Effector memory CD8-positive, alpha-beta T cell (primary cell): ENCODE measurements at places on chromosomes 16 and 17.

DNA sequence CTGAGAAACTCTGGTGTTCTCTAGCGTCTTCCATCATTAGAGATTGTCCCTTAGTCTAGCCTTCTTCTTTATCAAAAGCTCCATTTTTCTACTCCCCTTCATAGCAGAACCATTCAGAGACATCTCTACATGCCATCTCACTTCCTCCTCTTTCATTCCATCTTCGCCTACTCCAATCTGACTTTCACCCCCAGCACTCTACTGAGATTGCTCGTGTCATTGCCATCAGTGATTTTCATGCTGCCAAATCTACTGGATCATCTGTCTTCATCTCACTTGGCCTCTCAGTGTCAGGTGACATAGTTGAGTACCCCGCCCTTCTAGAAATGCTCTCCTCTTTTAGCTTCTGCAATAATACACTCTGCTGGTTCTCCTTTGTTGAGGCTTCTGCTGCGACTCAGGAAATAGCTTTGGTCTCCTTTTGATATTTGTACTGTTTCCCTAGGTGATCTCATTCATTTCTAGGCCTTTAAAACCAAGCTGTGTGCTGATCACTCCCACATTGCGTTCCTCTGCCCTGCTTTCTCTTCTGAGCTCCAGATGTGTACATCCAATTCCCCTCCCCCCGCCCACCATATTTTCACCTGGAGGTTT, 119.1 kb downstream of the FTO start:
- peak; percentile 10 for DNase-seq

GRCh38 chr16:48276102-48276501, 28.8 kb upstream of the ABCC11 start:
- DNase-seq, result no peak

GRCh38 chr16:80931801-80932707, 74.6 kb downstream of the CMC2 start:
- DNase-seq, result peak; percentile 3

DNA sequence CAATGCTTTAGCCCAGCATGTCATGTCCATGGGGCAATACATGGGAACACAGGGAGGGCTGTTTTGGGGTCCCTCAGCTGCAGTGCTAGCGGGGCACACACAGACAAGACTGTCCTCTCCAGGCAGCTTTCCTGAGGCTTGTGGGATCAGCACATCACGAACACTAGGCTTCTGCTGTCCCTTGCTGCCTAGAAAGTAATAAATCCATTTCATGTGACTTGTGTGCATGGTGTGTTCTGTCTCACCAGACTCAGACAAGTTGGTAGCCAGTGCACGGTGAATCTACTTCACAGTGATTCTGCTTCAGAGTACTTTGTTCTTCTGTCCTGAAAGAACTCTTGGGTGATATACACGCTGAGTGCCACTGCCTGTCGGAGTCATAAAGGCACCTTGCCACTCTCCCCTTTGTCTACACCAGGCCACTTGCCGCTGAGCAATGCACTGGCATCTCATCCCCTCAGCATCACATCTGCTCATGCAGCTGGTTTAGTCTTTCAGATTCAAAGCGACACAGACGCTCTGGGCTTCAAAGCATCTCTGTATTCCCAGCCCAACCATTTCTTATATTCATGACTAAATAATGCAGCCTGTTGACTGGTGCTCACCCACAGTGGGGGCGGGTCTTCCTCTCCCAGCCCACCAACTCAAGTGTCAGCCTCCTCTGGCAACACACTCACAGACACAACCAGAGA, 95.2 kb upstream of the COX10 start:
- DNase-seq, result no peak

DNA sequence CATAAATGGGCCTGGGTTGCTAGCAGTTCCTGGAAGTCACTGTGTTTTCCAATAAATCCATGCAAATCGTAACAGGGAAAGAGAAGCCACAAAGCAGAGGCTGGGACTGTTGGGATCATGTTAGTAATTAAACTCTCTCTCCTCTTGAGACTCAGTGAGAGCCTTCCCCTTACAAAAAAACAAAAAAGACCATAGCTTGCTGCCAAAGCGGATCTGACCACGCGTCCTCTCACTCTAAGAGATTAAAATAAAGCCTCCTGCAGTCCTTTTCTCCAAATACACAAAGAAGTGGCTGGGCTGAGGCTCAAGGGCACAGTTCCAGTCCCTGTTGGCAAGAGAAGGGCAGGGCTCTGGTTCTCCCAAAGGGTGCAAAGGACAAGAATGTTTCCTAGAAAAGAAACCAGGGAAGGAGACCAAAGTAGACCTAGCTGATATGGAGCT, 38.5 kb downstream of the PIGL start:
- DNase-seq, result no peak

DNA sequence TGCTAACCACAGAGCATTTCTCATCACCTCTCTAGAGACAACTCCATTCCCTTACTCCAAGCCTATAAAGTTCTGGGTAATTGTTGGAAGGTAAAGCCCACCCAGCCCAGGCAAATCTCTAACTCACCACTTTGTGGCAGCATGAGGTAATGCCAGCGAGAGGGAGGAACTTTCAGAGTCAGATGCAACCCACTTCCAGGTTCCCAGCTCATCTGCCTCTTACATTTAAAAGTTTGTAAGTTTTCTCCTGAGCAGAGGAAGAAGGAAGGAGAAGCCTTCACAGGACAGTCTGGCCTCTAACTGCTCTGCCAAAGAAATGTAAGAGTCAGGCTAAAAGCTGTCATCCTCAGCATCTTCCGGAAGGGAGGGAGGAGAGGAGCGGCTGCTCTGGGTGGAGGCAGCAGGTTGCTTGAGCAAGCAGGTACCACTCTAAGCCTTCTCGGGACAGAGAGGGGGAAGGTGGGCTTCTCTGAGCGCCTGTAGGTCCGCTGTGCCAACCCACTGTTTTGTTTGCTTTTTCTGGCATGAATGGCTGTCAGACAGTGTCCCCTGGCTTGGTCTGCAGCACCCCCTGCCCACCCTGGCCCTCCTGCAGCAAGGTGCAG, 1.0 kb downstream of the ZNF319 start:
- DNase-seq, result peak; percentile 20

GRCh38 chr16:17414421-17414820, 56.3 kb downstream of the XYLT1 start:
- DNase-seq, result no peak

DNA sequence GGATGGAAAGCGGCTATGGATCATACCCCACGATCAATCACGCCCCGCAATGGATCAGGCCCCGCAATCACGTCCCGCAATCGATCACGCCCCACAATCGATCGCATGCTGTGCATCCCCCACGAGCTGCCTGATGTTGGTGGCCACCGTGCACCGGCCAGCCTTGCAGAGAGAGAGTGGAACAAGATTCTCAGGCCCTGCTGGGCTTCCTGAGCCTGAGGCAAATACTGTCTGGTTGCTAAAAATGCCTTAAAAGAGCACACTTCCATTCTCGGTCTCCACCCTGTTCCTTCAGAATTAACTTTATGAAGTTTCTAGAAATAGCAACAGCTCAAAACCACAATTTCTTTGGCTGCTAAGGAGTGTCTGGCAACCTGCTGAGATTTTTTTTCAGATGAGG, 81.5 kb downstream of the VPS53 start:
- DNase-seq, result no peak

DNA sequence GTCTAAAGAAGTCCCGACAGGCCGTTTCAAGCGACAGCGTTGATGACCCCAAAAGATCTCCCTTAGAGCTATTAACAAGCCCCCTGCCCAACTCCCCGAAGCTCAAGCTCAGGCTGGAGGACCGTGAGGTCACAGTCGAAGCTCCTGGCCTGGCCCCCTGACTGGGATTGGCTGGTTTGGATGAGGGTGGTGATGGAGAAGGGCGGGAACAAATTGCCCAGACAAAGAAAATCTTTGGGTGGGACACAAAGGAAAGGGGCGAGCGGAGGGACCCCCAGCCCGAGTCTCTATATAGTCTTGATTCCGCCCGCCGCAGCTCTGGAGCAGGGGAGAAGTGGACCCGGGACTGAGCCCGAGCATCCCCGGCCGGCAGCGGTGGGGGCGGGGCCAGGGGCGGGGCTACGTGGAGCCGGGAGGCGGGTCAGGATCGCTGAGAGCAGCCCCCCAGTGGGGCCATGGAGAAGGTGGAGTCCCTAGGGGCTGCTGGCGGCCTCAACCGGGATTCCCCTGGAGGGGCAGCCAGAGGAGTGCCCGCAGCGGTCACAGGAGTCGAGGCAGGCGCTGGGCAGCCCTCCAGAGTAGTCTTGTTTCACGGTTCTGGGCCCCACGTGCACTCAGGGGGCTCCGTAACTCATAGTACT, 982 bp upstream of the NEURL4 start:
- DNase-seq, result no peak

GRCh38 chr16:4089251-4089810, 26.9 kb downstream of the ADCY9 start:
- no peak for DNase-seq

- no peak for DNase-seq
Observed at GRCh38 chr17:60230358-60230757, 80.6 kb downstream of the CA4 start.

- DNase-seq, result no peak
Observed at GRCh38 chr16:77784441-77785372, 3.7 kb upstream of the VAT1L start.

DNA sequence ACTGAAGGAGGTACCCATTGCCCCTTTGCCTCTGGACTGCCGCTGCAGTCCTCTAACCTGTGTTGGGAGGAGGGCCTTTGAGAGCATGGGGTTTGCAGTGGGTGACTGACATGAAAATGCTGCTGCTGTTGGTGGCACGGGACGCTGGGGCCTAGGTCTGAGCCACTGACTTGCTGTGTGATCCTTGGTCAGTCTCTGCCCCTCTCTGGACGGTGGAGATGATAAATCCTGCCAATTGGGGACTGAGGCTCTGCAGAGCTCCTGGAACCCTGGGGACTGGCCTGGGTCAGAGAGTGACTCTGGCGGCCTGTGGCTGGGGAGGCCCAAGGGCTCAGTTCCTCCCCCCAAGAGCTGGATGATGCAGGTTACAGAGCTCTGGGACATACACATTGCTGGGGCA, 6.1 kb upstream of the PYDC1 start:
- no peak for DNase-seq
